Esophagus squamous epithelium (tissue), 5 donors: ENCODE measurements at places on chromosomes 5 and 9. TPM values are rescaled to one million over a fixed set of nuclear protein-coding genes. Genes with fewer than 3 reads are reported as not detected.

DOCK2 gene
- total RNA-seq = 14.5 TPM

DNA sequence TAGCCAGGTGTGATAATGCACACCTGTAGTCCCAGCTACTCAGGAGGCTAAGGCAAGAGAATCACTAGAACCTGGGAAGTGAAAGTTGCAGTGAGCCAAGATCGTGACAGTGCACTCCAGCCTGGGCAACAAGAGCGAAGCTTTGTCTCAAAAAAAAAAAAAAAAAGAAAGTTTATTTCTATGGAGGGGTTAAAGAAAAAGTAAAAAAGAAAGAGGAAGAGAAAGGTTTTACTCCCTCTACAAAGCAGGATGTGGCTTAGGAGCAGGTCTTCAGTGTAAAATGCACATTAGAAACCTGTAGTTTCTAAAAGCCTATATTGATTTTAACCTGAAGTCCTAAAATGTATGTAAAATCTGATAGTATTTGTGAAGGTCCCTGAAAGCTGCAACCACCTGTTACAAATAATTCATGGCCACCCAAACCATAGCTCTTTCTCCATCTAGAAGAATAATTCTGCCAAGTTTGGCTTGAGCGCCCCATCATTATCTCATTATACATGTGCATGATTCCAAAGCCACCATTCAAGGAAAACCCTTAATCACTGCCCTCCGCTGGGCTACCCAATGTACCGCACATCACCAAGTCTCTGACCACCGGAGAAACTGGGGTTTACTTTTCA lies 3.4 kb downstream of the FNBP1 start:
- no peak overlapping the region for H3K4me3 ChIP-seq
- H3K36me3 ChIP-seq = no peaks in the 10 kb centered on the region
- no peak for DNase-seq
- H3K27ac ChIP-seq = peak overlapping the region; percentile 64
- peaks cover 23% of the 10 kb centered on the region for H3K4me1 ChIP-seq

SMC2 gene
- 6.7 TPM for total RNA-seq

- no peaks in the 10 kb centered on the region for H3K36me3 ChIP-seq
- DNase-seq = no peak
- H3K4me1 ChIP-seq = no peaks in the 10 kb centered on the region
- H3K27me3 ChIP-seq = no peaks in the 10 kb centered on the region
These were observed 20.3 kb upstream of the ARRDC3 start for GRCh38 chr5:91403438-91403837.

GRCh38 chr9:82271106-82271561 lies 282.6 kb downstream of the SPATA31D1 start:
- H3K27ac ChIP-seq = no peak overlapping the region
- H3K27me3 ChIP-seq = no peaks in the 10 kb centered on the region
- no peaks in the 10 kb centered on the region for H3K4me1 ChIP-seq
- H3K4me3 ChIP-seq = no peak overlapping the region
- DNase-seq = no peak
- no peaks in the 10 kb centered on the region for H3K36me3 ChIP-seq

DNA sequence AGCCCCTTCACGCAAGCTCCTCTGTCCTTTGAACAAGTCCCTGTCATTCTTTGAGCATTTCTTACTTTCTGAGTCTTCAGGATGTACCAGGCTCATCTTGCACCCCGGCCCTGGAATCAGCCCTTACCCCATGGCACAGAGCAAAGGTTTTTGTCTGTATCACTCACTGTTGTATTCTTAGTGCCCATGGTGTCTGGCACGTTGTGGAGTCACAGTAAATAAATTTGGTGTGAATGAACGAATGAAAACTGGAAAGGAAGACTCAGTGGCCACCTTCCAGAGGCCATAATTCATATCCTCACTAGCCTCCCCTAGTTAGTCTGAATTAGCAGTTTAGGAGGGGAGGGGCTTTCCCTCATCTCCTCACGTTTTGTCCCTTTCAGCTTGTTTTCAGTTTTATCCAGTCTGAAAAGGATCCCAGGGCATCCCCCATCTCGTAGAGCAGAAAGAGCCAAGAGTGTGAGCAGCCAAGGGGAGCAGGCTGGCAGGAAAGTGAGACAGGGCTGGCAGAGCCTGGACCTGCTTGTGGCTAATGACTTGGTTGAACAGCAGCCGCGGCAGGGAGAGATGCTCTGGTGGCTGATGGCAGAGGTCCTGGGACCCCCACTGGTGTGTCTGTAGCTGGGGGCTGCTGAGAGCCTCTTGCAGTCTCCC lies 42.7 kb downstream of the ZNF618 start:
- H3K27me3 ChIP-seq = no peaks in the 10 kb centered on the region
- no peak for DNase-seq
- no peak overlapping the region for H3K27ac ChIP-seq
- H3K4me1 ChIP-seq = no peaks in the 10 kb centered on the region

GFI1B gene
- not detected for total RNA-seq

MEIKIN gene
- not detected for total RNA-seq
